ENCODE measurements at places on chromosomes 16 and 17. TPM values are rescaled to one million over a fixed set of nuclear protein-coding genes. Genes with fewer than 3 reads are reported as not detected.

GRCh38 chr16:73124097-73124652, 76.2 kb upstream of the ZFHX3 start:
- no peaks in the 10 kb centered on the region for H3K36me3 ChIP-seq
- H3K27ac ChIP-seq, result no peak overlapping the region
- H3K4me1 ChIP-seq, result no peaks in the 10 kb centered on the region
- peak; percentile 36 for DNase-seq
- H3K27me3 ChIP-seq, result no peaks in the 10 kb centered on the region

ITGAL gene
- not detected for total RNA-seq

DNA sequence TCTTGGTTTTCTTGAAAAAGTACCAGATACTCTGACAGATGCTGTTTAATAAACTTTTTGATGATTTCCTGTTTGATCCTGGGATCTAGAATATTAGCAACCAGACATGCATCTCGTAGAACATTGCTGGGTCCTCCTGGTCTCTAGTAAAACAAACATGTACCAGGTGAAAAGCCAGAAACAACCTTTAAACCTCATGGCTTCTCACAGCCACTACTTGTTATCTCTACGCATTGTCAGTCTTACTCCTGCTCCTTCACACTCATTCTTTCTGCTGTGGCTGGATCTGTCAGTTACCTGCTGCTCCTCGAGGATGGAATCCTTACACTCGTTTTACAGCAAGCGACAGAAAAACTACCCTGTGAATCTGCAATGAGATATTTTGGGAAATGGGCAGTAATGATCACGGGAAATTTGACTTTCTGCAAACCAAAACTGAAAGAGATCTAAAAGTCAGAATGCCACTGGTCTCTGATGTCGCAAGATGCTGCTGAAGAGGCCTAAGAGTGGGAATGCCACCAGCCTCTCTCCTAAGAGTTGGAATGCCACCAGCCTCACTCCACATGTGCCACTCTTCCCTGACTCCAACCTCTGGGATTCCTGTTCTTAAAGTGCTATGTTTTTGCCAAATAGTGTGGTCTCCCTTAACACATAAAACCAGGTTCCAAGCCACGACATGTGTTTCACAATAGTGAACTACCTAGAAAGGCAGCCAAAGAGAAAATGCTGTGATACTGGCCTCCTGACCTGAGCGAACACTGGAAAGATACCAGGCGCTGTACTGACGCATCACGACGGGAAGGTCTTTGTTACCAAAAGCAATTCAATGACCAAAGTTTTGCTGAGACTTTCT, 86.3 kb downstream of the VPS53 start:
- no peak overlapping the region for H3K4me3 ChIP-seq
- no peaks in the 10 kb centered on the region for H3K4me1 ChIP-seq
- H3K27ac ChIP-seq, result no peak overlapping the region
- DNase-seq, result no peak
- H3K27me3 ChIP-seq, result no peaks in the 10 kb centered on the region

DNA sequence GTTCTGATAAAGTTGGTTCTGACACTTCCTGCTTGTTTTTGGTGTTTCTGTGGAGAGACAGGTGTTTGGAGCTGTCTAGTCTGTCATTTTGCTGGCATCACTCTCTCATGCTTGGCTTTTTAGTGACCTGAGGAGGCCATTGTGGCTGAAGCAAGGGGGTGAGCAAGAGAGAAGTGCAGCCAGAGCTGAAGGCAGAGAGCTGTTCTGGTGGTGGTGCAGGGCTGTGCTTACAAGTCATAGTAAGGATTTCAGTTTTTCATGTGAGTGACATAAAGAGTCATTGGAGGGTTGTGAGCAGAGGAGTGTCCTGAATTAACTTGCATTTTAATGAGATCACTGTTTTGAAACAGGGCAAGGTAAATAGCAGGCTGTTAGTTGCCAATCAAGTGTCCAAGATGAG, 97.5 kb downstream of the CHD9 start:
- no peak overlapping the region for H3K4me3 ChIP-seq
- H3K36me3 ChIP-seq, result peaks cover 24% of the 10 kb centered on the region
- no peaks in the 10 kb centered on the region for H3K27me3 ChIP-seq
- H3K4me1 ChIP-seq, result no peaks in the 10 kb centered on the region
- no peak overlapping the region for H3K27ac ChIP-seq

- H3K4me1 ChIP-seq, result peaks cover 5% of the 10 kb centered on the region
- peak; percentile 31 for DNase-seq
- H3K4me3 ChIP-seq, result peak within 1 kb of the TSS; percentile 100
- peak within 1 kb of the TSS; percentile 75 for H3K27ac ChIP-seq
These were observed at the start of gene CENPT for GRCh38 chr16:67847064-67847861. TSS of gene CENPT (minus strand) at chr16:67847693. CDS start at chr16:67833859, 13,834 bp downstream.

GRCh38 chr16:89014403-89015230, 37.6 kb upstream of the CBFA2T3 start:
- no peak overlapping the region for H3K4me3 ChIP-seq
- no peaks in the 10 kb centered on the region for H3K27me3 ChIP-seq
- no peaks in the 10 kb centered on the region for H3K36me3 ChIP-seq
- H3K27ac ChIP-seq, result no peak overlapping the region

GRCh38 chr17:82101301-82101715, 3.3 kb upstream of the FASN start:
- peaks cover 4% of the 10 kb centered on the region for H3K36me3 ChIP-seq
- peaks cover 26% of the 10 kb centered on the region for H3K4me1 ChIP-seq
- H3K4me3 ChIP-seq, result no peak overlapping the region
- no peaks in the 10 kb centered on the region for H3K27me3 ChIP-seq
- DNase-seq, result no peak

DNA sequence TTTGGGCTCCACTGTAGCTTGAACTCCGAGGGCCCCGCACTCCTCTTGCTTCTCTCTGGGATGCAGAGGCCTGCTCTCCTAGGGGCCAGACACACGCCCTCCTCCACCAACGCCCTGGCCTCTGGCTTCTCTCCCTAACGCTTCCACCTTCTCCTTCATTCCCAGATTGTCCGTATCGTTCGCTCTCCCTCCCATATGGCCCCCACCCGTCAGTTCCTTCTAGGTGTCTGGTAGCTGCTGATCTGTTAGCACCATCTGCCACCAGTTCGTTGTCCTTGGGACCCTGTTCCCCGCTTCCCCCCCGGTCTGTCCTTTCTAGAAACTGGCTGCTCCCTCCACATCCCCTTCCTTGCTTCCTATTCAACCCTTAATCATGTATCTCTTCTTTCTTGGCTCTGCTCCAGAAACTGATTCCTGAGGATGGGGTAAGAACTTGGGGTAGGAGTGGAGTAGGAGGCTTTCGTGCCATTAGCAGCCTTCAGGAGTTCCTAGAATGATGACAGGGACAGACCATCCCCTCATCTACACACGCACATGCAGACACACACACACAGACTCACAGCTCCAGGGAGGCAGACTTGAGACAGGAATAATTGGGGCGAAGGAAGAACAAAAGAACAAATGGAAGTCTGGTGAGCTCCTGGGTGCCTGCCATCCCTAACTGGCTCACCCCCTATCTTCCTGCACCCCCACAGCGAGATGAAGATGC, 4.3 kb downstream of the ATP1B2 start:
- no peak overlapping the region for H3K27ac ChIP-seq
- DNase-seq, result no peak
- H3K4me3 ChIP-seq, result no peak overlapping the region
- H3K27me3 ChIP-seq, result peaks cover 7% of the 10 kb centered on the region
- no peaks in the 10 kb centered on the region for H3K4me1 ChIP-seq

DNA sequence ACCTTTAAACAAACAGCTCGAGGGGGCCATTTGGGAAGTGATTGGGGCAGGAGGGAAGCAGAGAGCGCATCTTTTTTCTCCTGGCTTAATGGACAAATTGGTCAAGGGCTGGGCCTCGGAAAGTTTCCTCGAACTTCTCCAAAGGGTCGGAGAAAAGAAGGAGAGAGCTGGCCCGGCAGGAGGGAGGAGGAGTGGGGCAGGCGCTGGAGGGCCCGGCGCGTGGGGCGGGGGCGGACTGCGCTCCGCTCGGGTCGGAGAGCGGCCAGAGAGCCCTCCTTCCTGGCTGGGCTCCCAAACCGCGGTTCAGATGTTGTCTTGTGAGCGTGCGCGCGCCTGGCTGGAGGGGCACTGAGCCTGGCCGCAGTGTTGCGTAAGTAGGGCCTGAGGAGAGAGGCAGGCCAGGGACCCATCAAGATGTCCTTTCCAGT, 1.2 kb downstream of the MMP2 start:
- peak overlapping the region; percentile 50 for H3K27ac ChIP-seq
- H3K4me3 ChIP-seq, result peak overlapping the region; percentile 75
- DNase-seq, result peak; percentile 90
- no peaks in the 10 kb centered on the region for H3K27me3 ChIP-seq
- H3K4me1 ChIP-seq, result peaks cover 30% of the 10 kb centered on the region

GPRC5C gene
- total RNA-seq, result not detected

ADAM11 gene
- total RNA-seq, result 0.73 TPM

GPR139 gene
- not detected for total RNA-seq

PIPOX gene
- 91.7 TPM for total RNA-seq

- DNase-seq, result no peak
- no peak overlapping the region for H3K27ac ChIP-seq
- no peaks in the 10 kb centered on the region for H3K36me3 ChIP-seq
- H3K27me3 ChIP-seq, result peaks cover 5% of the 10 kb centered on the region
- no peak overlapping the region for H3K4me3 ChIP-seq
- no peaks in the 10 kb centered on the region for H3K4me1 ChIP-seq
These were observed 401.5 kb downstream of the SLC39A11 start for GRCh38 chr17:72691017-72691416.

- no peaks in the 10 kb centered on the region for H3K27me3 ChIP-seq
- H3K36me3 ChIP-seq, result no peaks in the 10 kb centered on the region
- H3K27ac ChIP-seq, result no peak overlapping the region
- no peaks in the 10 kb centered on the region for H3K4me1 ChIP-seq
These were observed 6.4 kb downstream of the MPV17L start for GRCh38 chr16:15401972-15402371.

DNA sequence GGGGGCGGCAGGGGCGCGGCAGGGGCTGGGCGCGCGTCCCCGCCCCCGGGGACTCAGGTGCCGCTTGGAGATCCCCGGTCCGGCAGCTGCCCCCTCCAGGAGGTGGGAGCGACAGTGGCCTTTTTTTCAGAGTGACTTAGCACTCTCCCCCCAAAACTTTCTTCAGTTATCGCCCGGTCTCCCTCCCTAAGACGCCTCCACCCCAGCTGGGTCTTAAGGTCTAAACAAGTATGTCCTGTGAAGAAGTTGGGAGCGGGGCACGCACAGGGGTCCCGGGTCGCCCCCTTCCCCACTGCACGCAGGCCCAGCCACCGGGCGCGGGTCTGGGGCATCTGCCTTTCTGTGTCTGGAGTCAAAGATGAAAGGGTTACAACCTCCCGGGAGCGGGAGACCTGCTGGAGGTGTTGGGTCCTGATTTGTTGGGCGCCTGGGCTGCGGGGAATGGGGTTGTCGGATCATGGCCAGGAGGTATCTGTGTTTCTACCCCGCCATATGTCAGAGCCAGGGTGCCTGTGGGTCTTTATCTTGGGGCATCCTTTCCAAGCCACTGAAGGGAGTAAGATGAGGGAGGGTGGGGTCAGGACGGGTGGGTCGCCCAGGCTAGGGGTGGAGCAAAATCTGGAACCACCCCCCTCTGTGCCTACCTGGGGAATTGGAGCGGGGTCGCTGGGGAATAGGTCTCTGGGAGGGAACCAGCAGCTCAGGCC, 757 bp downstream of the FMNL1 start:
- peaks cover 20% of the 10 kb centered on the region for H3K27me3 ChIP-seq
- peak overlapping the region; percentile 57 for H3K4me3 ChIP-seq
- no peaks in the 10 kb centered on the region for H3K36me3 ChIP-seq

DNA sequence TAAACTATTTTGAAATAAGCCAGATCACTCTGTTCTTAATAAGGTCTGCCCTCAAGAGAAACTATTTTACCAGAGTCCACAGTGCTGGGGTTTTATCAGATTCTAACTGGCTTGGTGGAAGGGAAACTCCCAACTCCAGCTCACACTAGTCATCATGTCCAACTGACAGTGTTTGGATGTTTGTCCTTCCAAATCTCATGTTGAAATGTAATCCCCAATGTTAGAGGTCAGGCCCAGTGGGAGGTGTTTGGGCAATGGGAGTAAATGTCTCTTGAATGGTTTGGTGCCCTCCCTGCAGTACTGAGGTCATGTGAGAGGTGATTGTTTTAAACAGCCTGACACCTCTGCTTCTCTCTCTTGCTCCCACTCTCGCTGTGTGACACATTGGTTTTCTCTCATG, 1301.0 kb upstream of the CDH8 start:
- H3K36me3 ChIP-seq, result no peaks in the 10 kb centered on the region
- no peak for DNase-seq
- H3K27me3 ChIP-seq, result no peaks in the 10 kb centered on the region
- no peaks in the 10 kb centered on the region for H3K4me1 ChIP-seq
- H3K4me3 ChIP-seq, result no peak overlapping the region

GRCh38 chr17:32486701-32487472, at the start of gene CDK5R1:
TSS of gene CDK5R1 (plus strand) at chr17:32486993. CDS start at chr17:32487621, 628 bp downstream.
- H3K27ac ChIP-seq, result peak within 1 kb of the TSS; percentile 51
- DNase-seq, result peak; percentile 76
- H3K36me3 ChIP-seq, result peaks cover 7% of the 10 kb centered on the region
- no peaks in the 10 kb centered on the region for H3K27me3 ChIP-seq
- peaks cover 8% of the 10 kb centered on the region for H3K4me1 ChIP-seq
- peak within 1 kb of the TSS; percentile 70 for H3K4me3 ChIP-seq

GRCh38 chr16:21703589-21704174, 39.9 kb downstream of the OTOA start:
- H3K27ac ChIP-seq, result no peak overlapping the region
- H3K4me1 ChIP-seq, result no peaks in the 10 kb centered on the region
- DNase-seq, result no peak
- H3K27me3 ChIP-seq, result no peaks in the 10 kb centered on the region
- no peak overlapping the region for H3K4me3 ChIP-seq

RCVRN gene
- 0.06 TPM for total RNA-seq

DNA sequence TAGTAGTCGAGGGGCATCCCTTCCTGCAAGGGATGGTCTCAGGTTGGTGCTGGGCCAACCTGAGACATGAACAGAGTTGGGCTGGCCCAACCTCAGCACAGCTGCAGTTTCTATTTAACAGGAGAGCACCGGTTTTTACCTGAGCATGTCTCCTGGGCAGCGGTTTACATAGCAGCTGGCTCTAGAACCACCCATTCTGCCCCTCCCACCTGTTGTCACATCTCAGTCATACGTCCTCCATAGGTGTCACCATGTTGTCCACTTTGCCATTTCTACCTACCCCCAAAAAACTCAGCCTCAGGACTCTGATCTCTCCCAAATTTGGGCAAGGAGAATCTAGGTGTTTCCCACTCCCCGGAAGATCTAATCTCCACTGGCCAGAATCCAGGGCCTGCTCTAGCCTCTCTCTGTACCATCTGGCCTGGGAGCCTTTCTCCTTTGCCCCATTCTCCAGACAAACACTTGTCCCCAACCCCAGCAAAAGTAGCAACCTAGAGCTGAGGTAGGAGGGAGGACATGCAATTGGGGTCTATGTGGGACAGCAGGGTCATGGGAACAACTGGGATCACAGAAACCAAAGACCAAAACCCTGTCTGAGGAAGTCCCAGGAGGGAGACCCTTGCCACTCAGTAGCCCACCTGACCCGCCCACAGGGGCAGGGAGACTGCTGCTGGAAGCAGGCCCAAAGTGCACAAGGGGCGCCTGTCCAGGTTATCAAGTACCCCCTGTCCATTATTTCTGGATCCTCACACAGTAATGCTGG, 19.1 kb downstream of the ETV4 start:
- no peak overlapping the region for H3K4me3 ChIP-seq
- no peak overlapping the region for H3K27ac ChIP-seq
- no peaks in the 10 kb centered on the region for H3K27me3 ChIP-seq

TRPV3 gene
- 1.6 TPM for total RNA-seq

Measured in SJCRH30 (cell line).